ENCODE measurements at places on chromosomes 7 and 10.
A peak's percentile ranks its signal among the peaks of the same experiment; 100 is the strongest.

DNA sequence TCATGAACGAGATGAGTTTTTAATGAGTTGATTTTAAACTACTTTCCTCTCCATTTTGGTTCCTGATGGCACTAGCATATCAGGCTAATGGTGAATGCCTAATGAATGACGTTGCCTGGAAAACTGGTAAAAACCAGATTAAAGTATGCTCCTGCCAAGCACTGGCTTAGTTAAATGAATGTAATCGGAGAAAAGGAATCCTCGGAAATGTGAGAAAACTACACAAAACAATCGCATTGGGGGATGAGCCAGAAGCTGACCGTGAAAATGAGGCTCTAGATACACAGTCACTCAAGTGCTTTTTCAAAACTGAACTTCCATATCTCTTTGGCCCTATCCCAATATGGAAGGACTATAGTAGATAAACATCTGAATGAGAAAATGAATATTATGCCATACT lies 153.8 kb upstream of the COL1A2 start:
- no peak for DNase-seq

- no peak for DNase-seq
Measured at GRCh38 chr7:20894806-20895205, 108.1 kb upstream of the SP8 start.

DNA sequence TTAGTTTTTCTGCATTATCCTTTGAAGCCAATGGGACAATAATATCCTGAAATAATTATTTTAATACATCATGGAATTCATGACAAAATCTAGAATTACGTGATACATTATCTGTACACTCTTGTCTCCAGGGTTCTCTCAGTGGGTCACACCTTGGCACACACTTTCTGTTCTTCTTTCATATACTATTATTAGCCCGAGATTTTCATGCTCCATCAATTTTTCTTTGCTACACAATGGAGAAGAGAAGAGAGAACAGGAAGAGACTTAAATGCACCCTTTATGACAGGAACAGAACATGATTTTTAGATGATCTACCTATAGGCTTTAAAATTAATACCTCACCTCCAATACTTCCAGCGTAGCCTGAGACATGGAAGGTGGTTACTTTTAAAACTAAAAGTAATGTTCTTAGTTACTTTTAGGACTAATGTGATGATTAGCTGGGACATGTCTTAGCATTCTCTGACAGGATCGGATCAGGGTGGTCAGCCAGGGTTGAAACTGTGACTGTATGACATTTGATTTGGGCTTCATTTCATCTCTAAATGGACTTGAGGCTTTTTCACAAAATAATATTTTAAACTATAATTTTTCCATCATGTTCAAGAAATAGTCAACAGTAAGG lies 148.2 kb upstream of the WNT16 start:
- no peak for DNase-seq

DNA sequence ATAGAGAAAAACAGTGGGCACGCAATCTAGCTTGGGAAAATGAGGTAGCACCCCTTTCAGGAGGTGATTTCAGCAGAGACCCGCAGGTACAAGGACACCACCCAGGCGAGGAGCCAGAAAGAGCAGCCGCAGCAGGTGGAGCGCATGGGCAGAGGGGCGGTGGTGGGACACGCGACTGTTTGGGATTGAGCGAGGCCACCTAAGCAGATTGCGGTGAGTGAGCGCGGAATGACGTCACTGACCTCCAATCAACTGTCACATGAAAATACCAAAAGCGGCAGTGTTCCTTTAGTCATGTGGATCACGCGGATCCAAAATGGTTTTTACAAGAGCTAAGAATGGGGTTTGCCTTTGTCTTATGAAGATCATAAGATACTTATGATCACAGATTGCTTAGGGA lies 40.2 kb upstream of the SLC26A3 start:
- DNase-seq, result no peak

DNA sequence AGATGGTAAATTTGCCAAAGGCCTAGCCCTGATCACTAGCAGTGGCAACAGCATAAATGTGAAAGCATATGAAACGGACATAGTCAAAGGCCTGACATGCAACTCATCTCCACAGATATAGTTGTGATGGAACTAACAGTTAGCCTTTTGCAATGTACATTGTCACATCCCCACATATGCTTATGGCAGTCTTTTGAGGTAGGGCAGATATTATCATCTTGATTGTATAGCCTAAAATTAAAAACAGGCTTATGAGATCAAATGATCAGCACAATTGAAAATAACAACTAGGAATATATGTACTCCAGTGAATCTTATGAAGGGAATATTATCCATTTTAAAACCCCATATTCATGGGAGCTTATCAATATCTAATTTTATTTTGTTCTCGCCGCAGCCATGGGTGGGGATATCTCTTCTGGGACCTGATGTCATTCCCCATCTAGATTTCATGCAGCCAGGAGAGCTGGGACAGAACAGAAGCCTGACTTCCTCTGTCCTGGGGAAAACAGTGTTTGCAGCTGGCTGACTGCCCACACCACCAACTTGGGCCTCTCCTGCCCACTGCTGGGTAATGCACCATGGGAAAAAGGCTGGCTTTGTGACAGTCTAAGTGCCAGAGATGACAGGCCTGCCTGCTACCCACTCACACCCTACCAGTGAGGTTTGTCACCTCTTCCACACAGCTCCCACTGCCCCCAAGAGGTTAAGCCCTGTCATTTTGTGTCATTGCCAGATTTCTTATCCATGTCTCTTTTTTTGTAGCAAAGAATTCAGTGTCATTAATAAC lies 180.2 kb upstream of the FZD1 start:
- no peak for DNase-seq

- DNase-seq, result no peak
Measured at GRCh38 chr10:56181607-56182006, 179.5 kb downstream of the ZWINT start.

GRCh38 chr7:134514663-134515062 lies 12.7 kb upstream of the AKR1B10 start:
- DNase-seq, result peak; percentile 66

DNA sequence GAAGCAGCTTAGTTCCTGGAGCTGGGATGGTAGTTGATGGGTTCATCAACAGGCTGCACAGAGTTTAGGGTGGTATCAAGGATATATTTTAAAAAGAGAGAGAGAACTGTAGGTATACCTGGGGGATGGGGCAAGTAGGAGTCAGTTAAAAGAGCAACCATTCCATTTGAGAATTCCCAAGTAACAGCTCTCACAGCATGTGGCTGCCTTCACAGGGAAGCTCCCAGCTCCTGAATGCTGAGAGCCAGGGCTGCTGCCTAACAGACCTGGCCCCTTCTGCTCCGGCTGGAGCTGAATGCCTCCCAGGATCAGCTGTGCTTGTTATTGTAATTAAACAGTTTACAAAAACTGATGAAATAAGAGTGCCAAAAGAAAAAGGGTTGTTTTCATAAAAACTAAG lies 58.8 kb upstream of the GPR26 start:
- no peak for DNase-seq

GRCh38 chr10:121457729-121458128 lies 140.5 kb downstream of the FGFR2 start:
- no peak for DNase-seq

GRCh38 chr10:49005270-49005669 lies 65.6 kb upstream of the LRRC18 start:
- DNase-seq, result no peak

DNA sequence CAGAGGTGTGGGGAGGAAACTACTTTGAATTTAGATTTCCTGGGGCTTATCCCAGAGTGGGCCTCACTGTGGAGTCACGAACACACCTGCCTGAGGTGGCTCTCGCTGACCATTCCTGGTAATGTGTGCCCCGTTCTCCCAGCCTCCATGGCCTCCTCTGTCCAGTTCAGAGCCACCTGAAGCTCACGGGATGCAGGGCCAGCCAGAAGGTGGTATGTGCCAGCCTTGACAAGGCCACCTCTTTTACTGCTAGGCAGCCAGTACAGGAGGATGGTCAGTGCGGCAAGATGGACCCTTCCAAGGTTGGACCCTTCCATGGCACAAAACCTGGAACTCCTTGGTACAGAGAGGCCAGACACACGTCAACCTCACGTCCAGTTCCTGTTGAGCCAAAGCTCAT lies 210.3 kb downstream of the DNAJB6 start:
- DNase-seq, result no peak

- DNase-seq, result no peak
Measured at GRCh38 chr7:33934391-33934790, 29.1 kb downstream of the BMPER start.

DNA sequence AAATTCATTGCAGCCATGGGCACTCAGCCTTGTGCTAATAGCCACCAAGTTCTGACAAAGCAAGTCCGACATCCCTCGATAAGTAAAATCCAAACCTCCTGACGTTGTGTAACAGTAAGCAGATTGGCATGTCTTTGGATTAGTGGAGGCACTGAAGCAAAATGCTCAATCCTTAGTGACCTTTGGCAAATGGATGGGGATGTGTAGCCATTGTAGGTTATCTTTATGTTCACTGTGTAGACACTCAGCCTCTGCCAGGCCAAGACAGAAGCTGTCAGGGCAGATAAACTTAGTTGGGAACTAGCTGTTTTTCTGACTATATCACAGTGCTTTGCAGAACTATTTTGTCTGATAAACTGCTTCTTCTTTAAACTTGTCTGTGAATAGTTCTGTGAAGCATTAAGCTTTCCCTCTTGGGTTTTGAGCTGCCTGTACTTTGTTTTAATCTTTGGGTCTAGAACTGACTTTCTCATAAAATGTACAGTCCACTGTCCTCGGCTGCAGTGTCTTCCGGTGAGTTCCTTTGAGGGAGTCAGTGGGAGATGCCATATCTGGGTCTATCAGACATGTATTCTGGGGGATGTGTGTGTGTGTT lies 220.8 kb downstream of the LRMDA start:
- DNase-seq, result no peak

DNA sequence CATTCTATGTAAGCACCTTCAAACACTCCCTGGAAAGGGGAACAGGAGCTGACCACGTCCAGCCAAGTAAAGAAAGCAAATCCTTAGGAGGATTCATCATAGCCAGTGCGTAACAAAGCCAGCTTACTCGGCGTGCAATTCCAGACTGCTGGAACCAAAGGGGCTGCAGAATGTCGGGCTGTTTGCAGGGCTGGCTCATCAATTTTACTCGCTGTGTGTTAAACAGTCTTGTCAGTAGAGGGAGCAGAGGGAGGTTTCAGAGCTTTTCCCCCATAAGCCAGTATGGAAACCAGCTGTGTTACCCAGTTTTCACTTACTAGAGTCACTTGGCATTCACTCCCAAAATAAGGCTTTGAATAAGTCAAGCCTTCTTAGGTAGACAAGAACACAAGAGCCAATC lies 127.1 kb downstream of the KMT2E start:
- peak; percentile 13 for DNase-seq

DNA sequence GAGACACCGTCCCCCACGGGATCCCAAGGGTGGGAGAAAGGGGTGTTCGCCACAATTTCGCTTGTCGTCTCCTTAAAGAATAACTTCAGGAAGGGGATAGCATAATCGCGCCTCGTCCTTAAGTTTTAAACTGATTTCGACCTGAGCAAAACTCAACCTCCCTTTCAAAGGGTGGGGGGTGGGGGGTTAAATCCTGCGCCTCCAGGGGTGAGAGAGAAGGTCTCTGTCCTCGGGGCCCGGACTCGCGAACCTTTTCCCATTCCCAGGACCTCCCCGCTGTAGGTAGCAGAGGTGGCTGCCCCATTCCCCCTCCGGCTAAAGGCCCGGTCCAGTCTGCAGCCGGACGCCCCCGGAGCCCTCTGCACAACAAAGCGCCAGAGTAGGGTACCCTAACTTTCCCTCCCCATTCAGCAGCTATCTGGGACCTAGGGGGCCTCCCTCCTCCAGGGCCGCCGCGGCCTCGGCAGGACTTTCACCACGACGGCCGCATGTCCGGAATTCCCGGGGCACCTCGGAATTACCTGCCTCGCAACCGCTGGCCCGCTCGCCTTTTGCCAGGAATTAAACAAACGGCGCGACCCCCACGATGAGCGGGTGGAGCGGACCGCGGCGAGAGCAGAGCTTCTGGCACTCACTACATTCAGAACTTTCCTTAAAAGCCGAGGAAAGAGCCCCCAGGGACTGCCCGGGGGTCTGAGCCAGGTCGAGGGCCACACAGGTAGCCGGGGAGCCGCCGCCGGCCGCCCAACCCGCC lies 1.7 kb downstream of the CDK6 start:
- DNase-seq, result no peak

- no peak for DNase-seq
Measured at GRCh38 chr7:149622444-149623210, 125.0 kb upstream of the ZNF746 start.

DNA sequence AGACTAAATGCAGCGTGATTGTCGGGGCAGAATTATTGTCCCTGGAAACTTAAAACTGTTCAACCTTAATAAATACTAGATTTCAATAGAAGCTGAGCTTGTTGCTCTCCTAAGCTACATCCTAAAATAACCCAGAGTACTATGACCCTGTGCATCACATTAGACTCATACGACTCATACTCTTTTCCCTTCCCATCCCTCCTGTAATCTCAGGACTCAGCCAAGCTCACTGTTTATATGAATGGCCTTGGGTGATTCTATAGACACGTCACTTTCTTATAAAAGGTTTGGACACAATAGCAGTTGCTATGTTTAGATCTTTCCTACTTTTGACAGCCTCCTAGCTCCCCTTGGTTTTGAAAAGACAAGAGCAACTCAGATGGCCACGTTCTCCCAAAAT lies 17.2 kb downstream of the TCF7L2 start:
- DNase-seq, result no peak

GRCh38 chr10:70109064-70109729 lies 23.4 kb downstream of the AIFM2 start:
- no peak for DNase-seq

GRCh38 chr10:24357344-24358004 lies 148.5 kb downstream of the KIAA1217 start:
- no peak for DNase-seq

DNA sequence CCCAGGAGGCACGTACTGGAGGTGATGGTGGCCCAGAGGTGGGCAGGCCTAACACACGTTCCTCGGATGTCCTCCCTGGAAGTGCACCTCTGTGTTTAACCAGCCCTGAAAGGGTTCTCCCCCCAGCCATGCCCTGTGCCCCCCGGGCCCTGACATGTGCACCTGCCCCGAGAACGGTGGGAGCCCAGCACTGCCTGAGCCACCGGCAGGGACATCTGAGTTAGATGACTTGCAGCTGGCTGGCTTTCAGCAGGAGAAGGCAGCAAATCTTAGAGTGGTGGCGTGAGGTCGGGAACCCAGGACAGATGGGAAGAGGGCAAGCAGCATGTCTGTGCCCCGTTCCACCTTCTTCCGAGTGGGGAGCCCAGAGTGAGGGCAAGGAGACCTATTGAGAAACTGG lies 291.8 kb downstream of the TCERG1L start:
- no peak for DNase-seq

DNA sequence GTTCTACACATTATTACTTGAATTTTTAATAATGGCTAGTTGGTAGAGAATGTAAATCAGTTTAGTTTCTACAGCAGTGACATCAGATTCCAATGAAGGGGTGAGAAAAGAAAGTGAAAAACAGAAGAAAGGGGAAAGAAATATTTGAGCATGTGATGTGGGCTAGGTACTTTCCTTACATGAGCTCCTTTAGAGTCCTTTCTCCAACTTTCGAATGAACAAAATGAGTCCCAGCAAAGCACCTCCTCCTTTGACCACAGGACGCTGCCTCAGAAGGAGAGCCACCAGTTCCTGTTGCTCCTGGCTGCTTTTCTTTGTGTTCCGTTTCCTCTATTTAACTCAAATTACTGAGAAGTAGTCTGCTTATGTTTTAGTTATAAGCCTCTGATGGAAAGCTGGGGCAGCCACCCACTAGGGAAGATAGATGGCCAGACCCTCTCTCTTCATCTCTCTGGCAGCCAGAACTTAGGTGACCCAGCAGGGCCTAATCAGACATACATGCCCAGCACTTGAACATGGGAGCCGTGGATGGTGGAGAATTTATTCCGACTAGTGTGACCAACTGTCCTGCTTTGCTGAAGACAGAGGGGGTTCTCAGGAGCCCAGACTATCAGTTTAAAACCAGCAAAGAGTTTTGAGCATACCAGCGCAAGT lies 82.4 kb upstream of the NME8 start:
- DNase-seq, result peak; percentile 7
